ENCODE measurements at places on chromosomes 2 and 18. TPM values are rescaled to one million over a fixed set of nuclear protein-coding genes. Genes with fewer than 3 reads are reported as not detected.
A peak's percentile ranks its signal among the peaks of the same experiment; 100 is the strongest.

Gene C2orf78
- not detected for total RNA-seq

Gene KCNJ13
- not detected for total RNA-seq

Gene PLCL1
- total RNA-seq = 3.4 TPM

Gene IL1B
- not detected for total RNA-seq

Gene THSD7B
- 0.04 TPM for total RNA-seq

Gene TEX44
- total RNA-seq = not detected

Gene TMEM87B
- total RNA-seq = 21.5 TPM

Gene RAB6D
- not detected for total RNA-seq

Gene KIF1A
- total RNA-seq = not detected

Gene B3GNT7
- total RNA-seq = 1.2 TPM

Gene REG3G
- total RNA-seq = not detected

Gene NDUFS1
- 95.5 TPM for total RNA-seq

Gene AGXT
- total RNA-seq = not detected

Gene MAPK4
- not detected for total RNA-seq

Gene LRRC30
- total RNA-seq = not detected

Gene SAG
- total RNA-seq = not detected

Gene IL1F10
- not detected for total RNA-seq

Gene CXCR4
- 52.4 TPM for total RNA-seq

- DNase-seq = no peak
These were observed 1.4 kb downstream of the ALPI start for GRCh38 chr2:232457121-232458011.

DNA sequence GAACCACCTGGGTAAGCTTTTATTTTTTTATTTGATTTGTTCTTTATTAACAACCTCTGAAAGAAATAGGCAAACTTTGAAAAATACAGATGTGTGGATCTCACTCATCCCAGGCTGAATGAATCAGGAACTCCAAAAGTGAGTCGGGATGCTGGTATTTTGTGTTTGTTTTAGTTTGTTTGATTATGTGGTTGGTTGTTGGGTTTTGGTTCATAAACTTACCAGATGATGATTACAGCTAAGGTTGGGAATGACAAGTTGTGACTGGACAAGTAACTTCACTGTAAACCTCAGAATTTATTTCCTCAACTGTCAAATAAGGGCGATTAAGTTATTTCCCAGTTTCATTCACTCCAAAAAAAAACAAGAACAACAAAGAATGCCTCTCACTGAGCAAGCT is 80.5 kb upstream of the KIF5C start:
- DNase-seq = no peak

DNA sequence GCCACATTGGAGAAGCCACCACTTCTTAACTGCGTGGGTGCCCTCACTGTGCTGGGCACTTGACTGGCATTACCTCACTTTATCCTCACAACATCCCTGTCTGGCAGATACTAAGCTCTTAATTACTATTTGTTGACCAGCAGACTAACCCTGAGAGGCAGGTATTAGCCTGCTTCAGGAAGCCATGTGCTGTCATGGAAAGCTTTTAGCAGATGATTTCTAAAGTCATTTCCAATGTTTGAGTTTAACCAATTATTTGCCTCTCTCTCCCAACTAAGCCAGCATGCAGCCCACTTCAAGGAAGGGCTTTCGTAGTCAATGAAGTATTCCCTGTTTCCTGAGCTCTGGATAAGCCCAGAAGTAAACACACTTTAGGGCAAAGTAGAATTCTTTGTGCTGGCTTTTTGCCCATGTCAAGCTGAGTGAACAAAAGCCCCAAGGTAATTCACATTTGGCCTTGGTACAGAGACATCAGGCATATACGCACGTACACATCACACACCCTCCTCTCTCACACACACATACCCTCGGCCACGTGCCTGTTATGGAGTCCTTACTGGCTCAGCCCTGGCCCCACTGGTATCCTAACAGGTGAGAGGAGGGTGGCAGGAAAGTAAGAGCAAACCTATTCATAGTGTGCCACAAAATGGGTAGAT is 108.6 kb downstream of the C1D start:
- DNase-seq = peak; percentile 79

DNA sequence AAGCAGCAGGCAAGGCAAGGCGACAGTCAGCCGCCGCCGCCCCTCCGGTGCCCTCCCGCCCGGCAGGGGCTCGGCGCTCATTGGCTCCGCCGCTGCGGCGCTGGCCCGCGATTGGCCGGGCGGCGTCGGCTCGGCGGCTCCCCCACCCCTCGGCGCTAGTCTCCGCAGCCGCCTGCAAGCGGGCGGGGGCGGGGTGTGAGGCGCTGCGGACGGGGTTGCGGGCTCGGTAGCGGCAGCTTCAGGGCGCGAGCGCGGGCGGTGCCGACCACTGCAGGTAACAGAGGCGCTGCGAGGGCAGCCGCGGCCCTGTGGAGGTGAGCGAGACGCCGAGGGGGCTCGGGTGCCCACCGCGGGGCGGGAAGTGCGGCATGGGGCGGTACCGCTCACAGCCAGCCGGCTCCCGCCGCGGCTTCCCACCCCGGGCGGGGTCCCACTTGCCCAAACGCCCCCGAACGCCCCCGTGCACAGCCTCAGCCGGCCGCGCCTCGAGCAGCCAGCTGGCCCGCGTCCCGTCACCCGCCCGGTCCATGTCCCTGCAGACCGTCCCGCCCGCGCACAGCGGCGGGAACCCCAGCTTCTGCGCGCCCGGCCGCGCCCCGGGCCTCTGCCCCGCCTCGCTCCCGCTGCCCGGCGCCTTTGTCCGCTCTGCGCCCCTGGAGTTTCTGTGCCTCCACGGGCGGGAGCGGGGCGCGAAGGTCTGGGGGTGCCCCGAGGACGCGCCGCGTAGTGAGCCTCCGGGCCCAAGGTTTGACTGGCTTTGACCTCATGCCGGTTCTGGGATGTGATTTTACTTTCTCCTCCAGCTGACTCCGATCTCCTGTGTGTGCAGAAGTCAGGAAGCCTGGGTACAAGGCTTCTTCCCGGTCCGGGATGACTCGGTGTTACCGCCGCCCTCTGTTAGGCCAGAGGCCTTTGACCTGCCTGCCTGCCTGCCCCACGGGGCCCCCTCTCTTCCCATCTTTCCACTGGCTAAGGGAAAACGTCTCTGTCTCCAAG is at the start of gene SANBR:
Gene SANBR, plus strand, starts transcription at position 158 of the 996 bp plus-strand sequence. CDS start 4,480 bp downstream, outside the sequence.
- peak; percentile 87 for DNase-seq

DNA sequence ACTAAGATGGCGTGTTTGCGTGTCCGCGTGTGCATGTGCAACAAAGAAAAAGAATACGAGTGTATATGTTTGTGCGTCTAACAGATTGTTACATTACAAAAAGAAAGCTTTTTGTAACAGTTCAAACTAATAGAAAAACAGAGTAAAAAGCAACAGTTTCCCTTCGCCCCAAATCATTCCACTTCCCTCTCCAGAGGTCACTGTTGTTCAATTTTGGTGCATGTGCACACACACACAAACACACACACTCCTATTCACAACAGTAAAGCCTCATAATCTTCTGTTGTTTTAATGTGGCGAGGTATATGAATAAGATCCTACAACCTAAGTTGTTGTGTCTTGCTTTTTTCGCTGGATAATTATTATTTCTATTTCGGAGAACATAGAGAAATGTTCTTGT is 357.3 kb upstream of the SLC8A1 start:
- DNase-seq = no peak

- DNase-seq = no peak
These were observed 266.7 kb downstream of the SH3BP4 start for GRCh38 chr2:235218486-235218907.

- DNase-seq = no peak
These were observed 228.1 kb upstream of the TRIB2 start for GRCh38 chr2:12488352-12489318.

GRCh38 chr2:16487686-16488085 is 177.9 kb downstream of the CYRIA start:
- DNase-seq = peak; percentile 46

DNA sequence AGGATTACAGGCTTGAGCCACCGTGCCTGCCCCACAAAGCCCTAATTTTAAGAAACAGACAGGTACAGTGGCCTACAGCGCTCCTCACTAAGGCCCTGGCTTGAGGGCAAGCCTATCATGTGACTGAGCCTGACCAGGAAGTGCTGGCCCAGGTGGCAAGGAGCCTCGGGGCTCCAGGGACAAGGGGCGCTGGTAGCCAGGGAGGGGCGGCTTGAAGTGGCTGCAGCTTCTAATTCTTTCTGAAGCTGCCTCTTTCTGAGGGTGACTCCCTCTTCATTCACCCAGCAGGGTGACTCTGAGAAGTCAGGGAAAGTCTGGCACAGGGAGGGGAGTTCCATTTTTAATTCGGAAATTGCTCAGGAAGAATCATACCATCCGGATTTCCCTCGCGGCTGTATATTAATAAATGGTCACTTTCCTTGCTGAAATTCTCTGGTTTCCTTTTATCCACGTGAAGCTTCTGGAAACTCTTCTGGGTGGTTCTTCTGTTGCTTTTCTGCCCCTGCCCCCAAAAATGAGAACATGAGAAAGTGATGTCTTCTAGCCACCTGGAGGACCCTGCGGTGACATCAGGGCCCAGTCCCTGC is 115.7 kb downstream of the FAM210A start:
- DNase-seq = peak; percentile 37

DNA sequence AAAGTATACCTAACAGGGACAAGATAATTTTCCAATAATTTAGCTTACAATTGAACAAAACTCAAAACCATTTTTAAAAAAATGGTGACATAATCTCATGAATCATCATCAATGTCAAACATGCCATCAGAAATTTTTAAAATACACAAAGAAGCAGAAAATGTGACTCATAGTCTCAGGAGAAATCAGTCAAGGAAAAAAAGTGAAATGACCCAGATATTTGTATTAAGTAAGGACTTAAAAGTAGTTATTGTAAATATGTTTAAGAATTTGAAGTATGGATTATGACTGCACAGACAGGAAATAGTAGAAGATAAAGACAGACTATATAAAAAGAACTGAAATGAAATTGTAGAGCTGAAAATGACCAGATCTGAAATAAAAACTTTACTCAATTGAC is 473.9 kb upstream of the SYT4 start:
- no peak for DNase-seq

DNA sequence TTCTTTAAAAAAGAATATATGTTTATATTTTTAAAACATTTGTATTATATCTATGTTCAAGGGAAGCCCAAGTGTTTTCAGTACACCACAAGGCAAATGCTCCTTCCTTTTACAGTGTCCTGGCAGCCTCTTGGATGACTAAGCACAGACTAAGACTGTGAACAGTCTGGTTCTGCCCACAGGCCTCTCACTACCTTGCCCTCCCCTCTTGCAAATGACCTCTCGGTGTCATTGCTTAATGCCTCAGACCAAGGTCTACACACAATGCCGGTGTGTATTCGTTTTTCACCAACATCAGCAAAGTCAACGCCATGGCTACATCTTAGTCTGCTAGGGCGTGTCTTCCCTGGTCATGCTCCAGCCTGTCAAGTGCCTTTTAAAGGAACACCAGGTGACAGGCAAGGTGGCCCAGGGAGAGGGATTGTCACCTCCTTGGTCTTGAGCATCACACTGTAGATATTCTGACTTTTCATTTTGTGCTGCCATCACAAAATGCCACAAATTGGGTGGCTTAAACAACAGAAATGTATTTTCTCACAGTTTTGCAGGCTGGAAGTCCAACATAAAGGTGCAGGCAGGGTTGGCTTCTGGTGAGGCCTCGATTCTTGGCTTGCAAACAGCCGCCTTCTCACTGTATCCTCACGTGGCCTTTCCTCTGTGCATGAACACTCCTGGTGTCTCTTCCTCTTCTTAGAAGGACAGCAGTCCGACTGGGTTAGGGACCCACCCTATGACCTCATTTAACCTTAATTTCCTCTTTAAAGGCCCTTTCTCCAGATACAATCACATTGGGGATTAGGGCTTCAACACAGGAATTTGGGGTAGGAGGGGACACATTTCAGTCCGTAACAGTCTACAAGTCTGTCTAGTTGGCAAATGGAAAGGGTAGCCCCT is 266.5 kb downstream of the KLHL29 start:
- peak; percentile 3 for DNase-seq

GRCh38 chr2:218145124-218145523 is 19.3 kb downstream of the CXCR2 start:
- no peak for DNase-seq

DNA sequence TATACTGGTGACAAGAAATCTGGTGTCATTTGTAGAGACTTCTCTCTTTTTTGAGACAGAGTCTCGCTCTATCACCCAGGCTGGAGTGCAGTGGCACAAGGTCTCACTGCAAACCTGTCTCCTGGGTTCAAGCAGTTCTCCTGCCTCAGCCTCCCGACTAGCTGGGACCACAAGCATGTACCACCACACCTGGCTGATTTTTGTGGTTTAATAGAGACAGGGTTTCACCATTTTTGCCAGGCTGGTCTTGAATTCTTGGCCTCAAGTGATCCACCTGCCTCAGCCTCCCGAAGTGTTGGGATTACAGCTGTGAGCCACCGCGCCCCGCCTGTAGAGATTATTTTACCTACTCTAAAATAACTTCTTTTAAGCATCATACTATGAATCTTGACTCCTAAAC is 6.5 kb downstream of the HNRNPLL start:
- no peak for DNase-seq

DNA sequence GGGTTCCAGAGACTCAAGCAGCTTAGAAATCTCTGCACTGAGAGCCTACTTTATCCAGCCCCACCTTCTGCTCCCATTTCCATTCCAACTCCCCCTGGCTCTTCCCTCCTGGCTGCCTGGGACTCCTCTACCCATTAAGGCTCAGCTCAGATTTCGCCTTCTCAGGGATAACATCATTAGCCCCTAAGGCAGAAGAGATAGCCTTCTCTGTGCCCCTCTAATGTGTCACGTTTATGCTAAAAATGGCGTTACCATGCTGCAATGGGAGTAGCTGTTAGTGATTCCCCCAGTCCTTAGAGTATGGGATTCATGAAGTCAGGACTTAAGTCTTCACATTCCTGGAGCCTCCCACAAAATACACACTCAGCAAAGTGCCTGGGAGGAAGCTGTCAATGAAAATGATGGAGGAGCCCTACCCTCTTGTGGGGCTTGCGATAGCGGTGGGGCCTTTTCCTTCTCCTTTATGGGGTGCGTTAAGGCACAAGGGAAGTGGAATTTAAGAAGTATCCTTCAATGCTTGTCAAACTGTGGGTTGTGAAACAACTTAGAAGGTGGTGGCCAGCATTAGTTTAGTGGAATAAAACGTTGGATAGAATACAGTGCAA is 144.7 kb upstream of the COPS8 start:
- no peak for DNase-seq

DNA sequence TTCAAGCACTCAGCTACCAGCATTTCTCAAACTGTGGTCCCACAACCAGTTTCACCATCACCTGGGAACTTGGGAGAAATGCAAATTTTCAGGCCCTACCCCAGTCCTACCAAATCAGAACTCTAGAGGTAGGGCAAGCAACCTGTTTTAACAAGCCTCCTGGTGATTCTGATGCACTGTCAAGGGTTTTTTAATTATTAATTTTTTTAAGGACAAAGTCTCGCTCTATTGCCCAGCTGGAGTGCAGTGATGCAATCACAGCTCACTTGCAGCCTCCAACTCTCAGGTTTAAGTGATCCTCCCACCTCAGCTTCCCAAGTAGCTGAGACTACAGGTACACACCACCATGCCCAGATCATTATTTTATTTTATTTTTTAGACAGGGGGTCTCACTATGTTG is 7.8 kb downstream of the ACMSD start:
- DNase-seq = no peak

GRCh38 chr18:63137999-63138435 is 181.6 kb downstream of the BCL2 start:
- peak; percentile 85 for DNase-seq

GRCh38 chr2:222656526-222657446 is 894 bp upstream of the FARSB start:
- no peak for DNase-seq

GRCh38 chr2:205858881-205859441 is 176.7 kb downstream of the NRP2 start:
- DNase-seq = no peak

- DNase-seq = peak; percentile 70
These were observed 97.1 kb upstream of the RMDN2 start for GRCh38 chr2:37827911-37828511.

- DNase-seq = no peak
These were observed 6.1 kb upstream of the CPLX4 start for GRCh38 chr18:59324623-59324971.
